ENCODE measurements at places on chromosomes 6 and 20.

GRCh38 chr6:80547827-80548226 is 441.4 kb downstream of the BCKDHB start:
- no peak for DNase-seq

GRCh38 chr20:24837781-24838450 is 111.2 kb upstream of the CST7 start:
- DNase-seq = no peak

DNA sequence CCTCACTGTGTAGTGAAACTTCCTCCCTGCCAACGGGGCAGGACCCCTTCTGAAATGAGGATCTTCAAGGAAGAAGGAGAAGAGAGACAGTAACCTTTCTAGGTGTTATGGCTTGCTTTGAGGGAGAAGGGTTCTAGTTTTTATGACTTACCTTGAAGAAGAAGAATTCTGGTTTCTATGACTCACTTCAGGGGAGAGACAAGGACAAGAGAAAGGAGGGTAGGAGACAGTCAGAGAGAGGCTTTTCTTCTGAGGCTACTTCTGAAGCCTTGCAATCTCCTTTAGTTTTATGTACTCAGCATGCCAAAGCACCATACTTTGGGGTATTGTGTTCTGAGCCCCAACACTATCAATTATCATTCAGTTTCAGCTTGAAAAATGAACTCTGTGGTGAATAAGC is 25.8 kb upstream of the IBTK start:
- DNase-seq = no peak

DNA sequence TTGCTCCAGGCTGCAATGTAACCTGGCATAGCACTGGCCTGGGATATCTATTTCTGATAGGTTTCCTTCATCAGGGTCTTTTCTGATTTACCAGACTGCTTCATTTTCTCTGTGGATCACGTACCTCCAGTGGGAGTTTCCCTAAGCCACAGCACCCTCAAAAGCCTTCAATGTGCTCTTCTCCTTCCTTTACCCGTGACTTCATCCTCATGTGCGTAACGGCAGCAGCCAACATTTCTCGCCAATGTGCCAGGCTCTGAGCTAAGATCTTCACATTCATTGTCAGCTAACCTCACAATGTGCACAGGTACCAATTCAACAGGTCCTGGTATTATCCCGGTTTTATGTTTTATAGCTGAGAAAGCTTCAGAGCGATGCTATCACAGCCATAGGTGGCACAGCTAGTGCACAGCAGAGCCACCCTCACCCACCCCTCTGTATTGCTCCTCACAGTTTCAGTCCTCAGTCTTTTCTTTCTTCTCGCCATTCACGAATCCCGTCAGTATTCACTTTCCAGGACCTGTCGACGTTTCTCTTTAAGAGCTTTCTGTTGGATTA is 58.2 kb downstream of the TNFAIP3 start:
- no peak for DNase-seq

DNA sequence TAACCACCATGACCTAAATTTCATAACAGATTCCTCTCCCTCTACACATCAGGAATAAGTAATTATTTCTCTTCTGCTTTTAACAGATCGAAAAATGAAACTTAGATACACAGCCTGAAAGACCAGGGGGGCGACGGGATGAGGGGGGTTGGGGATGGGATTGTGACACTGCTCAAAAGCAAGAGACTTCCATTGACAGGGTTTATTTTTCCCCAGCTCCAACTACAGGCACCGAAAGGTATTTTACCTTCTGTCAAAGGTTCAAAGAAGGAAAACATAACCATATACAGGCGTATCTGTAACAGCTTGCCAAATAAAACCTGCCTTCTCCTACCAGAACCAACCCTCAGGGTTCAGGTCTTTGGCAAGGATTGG is 1.3 kb downstream of the EPHA7 start:
- no peak for DNase-seq

GRCh38 chr6:53565886-53566285 is 21.0 kb upstream of the GCLC start:
- DNase-seq = no peak

GRCh38 chr6:158115508-158115907 is 52.6 kb downstream of the SERAC1 start:
- no peak for DNase-seq

- no peak for DNase-seq
These were observed 35.1 kb downstream of the MYT1 start for GRCh38 chr20:64199395-64199794.

DNA sequence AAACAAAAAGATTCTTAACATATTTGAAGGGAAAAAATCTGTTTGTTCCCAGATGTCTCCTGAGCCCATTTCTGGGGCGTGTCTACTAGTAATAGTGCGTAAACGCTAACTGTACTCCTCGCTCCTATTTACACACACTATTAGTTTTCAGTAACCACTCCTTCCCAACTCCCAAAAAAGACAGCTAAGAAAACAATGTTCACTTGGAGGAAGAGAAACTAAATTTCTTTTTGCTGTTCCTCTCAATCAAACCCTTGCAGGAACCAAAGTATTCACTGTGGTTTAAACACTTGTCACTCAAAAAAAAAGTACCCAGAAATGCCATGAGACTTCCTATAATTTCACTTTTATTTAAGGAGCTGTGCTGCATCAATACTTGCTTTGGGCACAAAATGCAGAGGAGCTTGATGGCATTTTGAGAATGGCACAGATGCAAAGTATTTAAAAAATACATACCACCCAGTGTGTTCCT is 118.2 kb downstream of the BACH2 start:
- no peak for DNase-seq

GRCh38 chr20:38298768-38299288 is 5.1 kb upstream of the BPI start:
- no peak for DNase-seq

- DNase-seq = no peak
These were observed 97.3 kb upstream of the CARMIL1 start for GRCh38 chr6:25181923-25182322.

GRCh38 chr6:4352322-4352669 is 216.9 kb upstream of the ECI2 start:
- no peak for DNase-seq

GRCh38 chr6:170113141-170113540 is 177.7 kb downstream of the DLL1 start:
- no peak for DNase-seq

- no peak for DNase-seq
These were observed 13.0 kb downstream of the ALDH8A1 start for GRCh38 chr6:134936931-134937330.

DNA sequence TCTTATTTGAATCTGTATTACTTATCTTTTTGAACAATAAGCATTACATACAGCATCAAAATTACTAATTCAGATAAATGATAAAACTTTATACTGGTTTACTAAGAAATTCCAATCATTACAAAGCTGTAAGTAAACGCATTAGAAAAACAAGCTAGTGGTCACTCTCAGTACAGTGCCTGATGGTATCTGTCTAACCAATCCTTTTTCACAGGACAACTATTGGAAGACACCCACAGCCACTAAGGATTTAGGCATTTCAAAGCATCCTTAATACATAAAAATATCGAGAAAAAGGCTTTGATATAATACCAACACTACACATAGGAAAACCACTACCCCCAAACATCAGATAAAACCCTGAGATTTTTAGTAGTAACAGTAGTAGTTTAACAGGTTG is 2.6 kb downstream of the CD164 start:
- DNase-seq = no peak

- DNase-seq = no peak
These were observed 245.0 kb downstream of the GMPR start for GRCh38 chr6:16483315-16483875.

GRCh38 chr6:125899726-125900182 is 56.8 kb upstream of the HINT3 start:
- no peak for DNase-seq
